ENCODE measurements at places on chromosomes 7 and 10.

DNA sequence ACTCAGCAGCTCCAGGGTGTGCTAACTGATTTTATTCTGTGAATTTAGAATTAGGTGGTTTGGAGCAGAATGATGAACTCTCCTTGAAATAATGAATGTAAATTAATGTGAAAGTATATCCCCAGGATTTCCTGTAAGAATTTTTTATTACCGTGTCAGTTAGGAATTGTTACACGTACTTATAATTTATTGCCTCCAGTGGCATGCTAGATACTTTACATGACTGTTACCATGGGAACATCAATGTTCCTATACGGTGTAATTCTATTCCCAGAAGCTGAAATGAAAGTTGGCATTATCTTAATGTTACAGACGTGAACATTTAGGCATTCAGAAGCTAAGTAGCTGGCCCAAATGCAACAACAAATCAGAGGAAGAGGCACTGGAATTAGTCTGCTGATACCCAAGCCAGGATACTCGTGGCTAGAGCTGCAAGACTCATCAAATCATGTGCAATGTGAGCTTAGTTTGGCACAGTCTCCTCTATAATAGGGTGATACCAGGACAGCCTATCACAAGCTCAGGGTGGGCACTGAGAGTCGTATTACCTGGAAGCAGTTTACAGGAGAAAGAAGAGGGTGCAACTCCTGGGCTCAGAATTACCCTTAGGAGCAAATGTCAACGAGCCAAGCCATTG, 30.0 kb upstream of the PRKAR2B start:
- no peak for DNase-seq

DNA sequence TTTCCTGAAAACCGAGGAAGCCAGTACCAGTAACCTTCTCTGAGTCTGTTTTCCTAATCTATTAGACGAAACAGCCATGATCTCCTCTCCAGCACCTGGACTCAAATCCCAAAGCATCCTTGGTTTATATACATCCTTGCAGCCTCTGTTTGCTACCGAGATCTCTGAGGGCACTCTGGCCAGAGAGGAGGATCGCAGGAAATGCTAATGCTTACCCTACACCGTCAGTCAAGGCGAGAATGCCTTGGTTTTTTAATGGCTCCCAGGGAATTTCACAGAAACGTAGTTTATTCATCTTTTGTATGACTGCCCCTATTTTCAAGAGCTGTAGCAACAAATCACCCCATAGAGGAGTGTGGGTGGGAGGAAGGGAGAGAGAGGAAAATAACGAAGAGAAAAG, 91.5 kb upstream of the CALN1 start:
- no peak for DNase-seq

DNA sequence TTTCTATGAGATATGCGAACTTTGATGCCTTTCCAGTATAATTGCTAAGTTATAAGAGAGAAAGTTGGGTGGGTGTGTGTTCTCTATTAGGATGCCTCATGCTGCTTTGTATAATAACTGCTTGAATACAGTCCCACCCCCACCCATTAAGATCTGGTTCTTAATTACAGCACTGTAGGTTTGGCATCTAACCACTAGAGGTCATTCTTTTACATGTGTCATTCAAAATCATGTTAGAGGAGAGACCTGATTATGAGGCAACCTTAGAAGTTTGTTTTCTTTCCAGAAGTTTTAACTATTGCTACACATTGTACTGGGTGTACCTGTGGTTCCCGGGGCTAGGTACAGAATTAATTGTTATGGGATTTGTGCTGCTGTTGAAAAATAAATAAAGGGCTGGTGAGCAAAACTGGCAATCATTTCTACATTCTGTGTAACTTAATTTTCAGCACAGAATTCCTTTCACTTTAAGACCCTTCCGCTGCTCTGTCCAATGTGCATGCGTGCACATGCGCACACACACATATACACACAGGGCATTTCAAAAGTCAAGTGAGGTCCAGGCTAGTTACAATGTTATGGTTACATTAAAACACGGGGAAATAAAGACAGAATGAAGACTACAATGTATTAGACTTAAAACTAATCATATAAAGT, 1156.3 kb downstream of the SORCS3 start:
- no peak for DNase-seq

DNA sequence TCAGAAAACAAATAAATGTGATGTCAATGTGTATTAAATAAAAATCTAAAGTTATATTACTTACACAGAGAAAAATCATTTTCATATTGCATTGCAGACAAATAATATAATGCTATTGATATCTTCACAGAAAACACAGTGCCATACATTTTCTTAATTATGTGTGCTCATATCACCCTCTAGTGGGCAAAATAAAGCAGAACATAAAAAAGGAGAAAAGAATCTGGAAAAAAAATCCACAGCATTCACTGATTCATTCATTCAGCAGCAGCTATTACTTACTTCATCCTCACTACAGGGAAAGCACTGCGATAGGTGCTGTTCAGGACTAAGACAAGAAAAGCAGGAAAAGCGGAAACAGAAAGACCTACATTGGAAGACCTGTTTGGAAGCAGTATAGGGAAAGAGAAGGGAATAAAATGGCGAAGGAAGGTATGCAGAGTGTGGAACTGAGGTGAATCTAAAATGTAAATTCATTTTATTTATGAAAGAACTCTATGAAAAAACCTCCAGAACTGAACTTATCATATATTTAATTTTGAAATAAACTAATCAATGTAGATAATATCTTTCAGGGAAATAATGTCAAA, 73.2 kb downstream of the POT1 start:
- DNase-seq, result no peak

- DNase-seq, result no peak
Observed at GRCh38 chr10:61016007-61016406, 72.0 kb upstream of the RHOBTB1 start.

DNA sequence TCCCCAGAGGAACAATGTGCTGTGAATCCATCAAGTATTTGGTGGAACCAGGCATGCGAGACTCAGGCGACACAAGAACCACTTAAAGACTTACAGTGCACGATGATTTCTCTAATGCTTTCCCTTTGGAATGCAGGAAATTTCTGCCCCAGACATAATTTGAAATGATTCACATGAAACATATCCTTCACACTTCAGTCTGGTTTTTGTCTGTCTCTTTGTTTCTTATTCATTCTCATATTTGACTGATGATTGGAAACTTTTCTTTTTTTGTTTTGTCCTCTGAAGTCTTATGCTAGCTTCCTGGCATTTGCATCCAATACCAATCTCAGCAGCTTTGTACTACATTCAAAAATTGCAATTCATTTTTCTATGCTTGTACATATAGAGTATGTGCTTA, 502.8 kb downstream of the PHTF2 start:
- no peak for DNase-seq

All from testis (tissue), 5 donors.